H1 (cell line): ENCODE measurements at places on chromosomes 4 and X. TPM values are rescaled to one million over a fixed set of nuclear protein-coding genes. Genes with fewer than 3 reads are reported as not detected.
A peak's percentile ranks its signal among the peaks of the same experiment; 100 is the strongest.

Gene IGFBP7
- polyA plus RNA-seq = 0.17 and 0.25 TPM in 2 replicates

Gene INTU
- polyA plus RNA-seq = 4.1 and 6.0 TPM in 2 replicates

DNA sequence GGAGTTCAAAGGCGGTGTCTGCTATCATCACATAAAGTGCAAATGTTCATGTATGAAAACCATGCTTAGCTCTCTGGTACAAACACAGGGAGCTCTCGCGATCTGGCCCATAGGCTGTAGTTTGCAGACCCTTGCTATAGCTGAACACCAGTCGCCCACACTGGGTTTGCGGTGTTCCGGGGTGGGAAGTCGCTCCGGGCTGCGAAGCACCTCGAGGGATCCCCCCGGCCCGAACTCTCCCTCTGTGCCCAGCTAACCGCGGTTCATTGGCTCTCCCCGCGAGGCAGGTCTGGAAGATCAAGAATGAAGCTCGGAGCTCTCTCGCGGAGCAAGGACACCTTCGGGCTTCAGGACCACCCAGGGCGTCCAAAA is 341 bp upstream of the PRPS2 start:
- H3K27me3 ChIP-seq = peaks cover 3% of the 10 kb centered on the region
- H3K4me1 ChIP-seq = no peaks in the 10 kb centered on the region; the same call in 1 of the 2 replicates
- H3K36me3 ChIP-seq = peaks cover 7% of the 10 kb centered on the region; the same call in 1 of the 2 replicates
- H3K27ac ChIP-seq = no peak overlapping the region
- peak overlapping the region; percentile 60 for H3K4me3 ChIP-seq
- no peak for DNase-seq

Gene P2RY8
- 0.15 and 0.19 TPM in 2 replicates for polyA plus RNA-seq

Gene PPP4R3C
- not detected in 2 replicates for polyA plus RNA-seq

GRCh38 chr4:13670456-13671160 is 43.1 kb upstream of the BOD1L1 start:
- no peaks in the 10 kb centered on the region for H3K36me3 ChIP-seq
- DNase-seq = no peak
- H3K4me1 ChIP-seq = no peaks in the 10 kb centered on the region
- H3K27me3 ChIP-seq = no peaks in the 10 kb centered on the region

DNA sequence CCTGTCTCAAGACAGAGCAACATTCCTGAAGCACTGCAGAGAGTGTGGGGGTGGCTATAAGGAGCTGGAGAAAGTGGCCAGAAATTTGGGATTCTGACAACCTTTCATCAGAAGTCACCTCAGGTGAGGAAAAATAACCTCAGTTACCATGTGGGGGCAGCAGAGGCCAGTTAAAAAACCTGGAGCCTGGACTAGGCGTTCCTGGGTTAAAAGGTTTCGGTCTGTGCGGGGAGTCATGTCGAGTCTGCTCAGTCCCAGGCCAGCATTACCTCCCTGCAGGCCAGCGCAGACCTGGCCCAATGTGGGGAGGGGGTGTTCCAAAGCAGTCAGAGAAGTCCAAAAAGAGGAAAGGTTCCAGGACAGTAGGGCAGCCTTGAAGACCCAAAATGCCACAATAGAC is 10.9 kb upstream of the NALF2 start:
- DNase-seq = no peak
- H3K4me1 ChIP-seq = no peaks in the 10 kb centered on the region
- no peaks in the 10 kb centered on the region for H3K36me3 ChIP-seq
- H3K27ac ChIP-seq = no peak overlapping the region
- no peak overlapping the region for H3K4me3 ChIP-seq
